ENCODE measurements at places on chromosomes 5 and 9.

DNA sequence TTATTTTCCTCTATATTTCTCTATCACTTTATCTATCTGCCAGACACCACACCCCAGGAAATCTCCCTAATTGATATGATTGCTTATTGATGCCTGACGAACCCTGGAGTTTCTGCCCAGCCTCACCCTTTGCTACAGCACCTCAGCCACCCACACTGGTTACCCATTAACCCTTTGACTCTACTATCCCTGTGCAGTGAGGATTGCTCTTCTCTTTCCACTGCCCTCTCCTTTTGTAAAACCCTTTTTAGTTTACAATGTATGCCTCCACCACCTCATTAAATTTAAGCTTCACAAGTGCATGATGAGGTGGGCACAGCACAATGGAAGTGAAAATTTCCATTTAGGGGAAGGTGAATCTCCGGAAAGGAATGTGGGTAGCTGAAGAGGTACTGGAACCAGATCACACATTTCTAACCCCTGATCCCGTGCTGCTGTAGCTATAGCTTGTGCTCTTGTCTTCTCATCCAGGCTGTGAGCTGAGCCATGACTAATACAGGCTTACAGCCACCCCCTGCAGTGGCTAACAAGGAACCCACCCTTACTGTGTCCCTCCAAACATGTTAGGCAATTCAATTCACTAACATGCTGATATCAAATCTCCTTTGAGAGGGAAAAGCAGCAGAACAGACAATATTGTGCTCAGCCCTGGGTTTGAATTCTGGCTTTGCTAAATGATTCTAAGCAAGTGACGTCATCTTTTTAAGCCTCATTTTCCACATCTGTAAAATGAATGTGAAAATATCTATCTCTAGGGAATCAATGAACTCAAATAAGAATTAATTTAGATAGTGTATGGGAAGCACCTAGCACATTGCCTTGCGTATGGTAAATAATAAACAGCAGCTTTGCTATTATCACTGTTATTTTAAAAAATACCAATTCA, 186.9 kb upstream of the TRIM32 start:
- peak; percentile 86 for DNase-seq

GRCh38 chr5:13536933-13537332, 407.6 kb downstream of the DNAH5 start:
- DNase-seq: peak; percentile 6

DNA sequence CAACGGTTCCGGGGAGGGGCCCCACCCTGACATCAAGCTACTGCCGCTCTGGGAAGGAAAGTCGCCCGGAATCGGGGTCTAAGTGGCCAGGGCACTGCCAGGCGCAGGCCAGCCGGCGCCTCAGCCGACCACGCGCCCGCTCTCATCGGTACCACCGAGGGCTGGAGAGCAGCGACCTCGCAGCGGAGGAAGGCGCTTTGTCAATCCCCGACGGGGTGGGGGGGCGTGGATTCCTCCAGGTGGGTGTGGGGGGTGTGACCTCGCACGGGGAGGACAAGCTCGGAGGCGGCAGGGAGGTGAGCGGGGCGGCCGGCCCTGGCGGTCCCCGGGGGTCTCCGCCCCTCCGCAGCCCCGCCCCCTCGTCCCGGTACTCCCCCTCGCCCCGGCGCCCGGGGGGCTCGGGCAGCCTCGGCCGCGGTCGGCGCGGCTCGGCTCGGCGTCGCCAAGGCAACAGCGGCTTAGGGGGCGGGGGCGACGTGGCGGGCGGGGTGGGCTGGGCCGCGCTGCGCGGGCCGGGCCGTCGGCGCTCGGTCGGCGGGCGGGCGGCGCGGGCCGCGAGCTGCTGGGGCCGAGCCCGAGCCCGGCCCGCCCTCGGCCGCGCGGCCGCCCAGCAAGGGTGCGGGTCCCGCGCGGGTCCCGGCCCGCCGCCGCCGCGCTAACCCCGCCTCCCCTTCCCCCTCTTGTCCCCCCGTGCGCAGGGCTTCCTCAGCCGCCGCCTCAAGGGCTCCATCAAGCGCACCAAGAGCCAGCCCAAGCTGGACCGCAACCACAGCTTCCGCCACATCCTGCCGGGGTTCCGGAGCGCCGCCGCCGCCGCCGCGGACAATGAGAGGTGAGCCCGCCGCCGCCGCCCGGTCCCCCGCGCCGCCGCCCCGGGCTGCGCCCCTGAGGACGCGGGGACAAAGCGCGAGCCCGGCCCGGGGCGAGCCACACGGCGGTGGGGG, 47.5 kb downstream of the DAB2IP start:
- peak; percentile 64 for DNase-seq

- no peak for DNase-seq
Observed at GRCh38 chr5:10700516-10700915, 60.5 kb downstream of the DAP start.

DNA sequence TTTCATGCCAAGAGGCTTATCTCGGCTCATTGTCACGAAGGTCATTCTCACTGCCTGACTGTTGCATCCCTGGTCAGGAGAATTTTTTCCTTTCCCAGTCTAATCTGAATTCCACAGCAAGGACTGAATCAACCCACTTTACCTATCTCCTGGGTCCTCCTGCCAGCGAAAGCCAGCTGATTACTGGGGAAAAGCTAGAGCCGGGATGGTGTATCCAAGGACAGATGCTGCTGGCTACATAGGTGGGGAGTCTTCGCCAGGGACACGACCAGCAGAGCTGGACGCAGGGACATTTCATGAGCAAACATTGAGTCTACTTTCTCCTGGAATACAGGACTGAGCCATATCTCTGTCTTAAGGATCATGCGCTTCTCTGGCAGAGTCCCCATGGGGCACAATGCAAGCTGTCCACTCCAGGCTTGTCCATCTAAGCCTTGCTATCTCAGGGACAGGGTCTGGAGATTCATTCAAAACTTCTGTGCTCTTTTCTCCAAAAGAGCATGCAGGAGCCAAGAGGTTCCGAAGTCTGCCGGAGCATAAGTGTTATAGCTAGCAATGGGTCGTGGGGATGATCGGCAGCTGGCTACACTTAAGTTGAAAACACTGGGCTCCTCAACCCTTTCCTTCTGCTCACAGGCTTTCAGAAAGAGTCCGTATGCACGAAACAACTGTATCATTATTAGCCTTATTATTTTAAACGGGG, 6.5 kb upstream of the HAND1 start:
- no peak for DNase-seq

DNA sequence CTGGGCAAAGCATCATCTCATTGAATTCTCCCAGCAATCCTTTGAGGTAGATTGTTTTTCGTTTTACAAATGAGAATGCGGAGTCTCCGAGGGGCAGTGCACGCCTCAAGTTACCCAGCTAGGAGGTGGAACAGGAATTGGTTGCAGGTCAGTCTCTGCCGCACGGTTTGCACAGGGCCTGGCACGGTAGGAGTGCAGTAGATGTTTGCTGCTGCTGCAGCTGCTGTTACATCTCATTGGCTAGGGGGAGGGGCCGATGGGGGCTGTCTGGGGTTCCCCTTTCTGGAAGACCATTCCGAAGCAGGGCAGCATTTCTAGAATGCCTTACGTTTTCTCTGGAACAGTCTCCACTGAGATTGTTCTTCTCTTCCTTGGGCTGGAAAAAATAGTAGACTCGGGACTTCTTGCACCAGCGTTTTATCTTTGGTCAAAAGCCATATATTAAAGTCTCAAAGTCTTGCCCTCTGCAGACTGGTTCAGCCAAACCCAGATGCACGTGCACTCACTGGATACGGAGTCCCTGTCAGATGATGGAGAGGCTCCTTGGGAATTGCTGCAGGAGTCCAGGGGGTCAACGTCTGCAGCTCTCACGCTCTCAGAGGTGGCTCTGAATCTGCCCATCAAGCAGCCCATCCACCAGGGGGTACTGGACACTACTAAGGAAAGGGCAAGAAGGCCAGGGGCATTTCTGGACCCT, 1.2 kb downstream of the USP20 start:
- no peak for DNase-seq

- no peak for DNase-seq
Observed at GRCh38 chr9:94758880-94759279, 32.4 kb downstream of the AOPEP start.

DNA sequence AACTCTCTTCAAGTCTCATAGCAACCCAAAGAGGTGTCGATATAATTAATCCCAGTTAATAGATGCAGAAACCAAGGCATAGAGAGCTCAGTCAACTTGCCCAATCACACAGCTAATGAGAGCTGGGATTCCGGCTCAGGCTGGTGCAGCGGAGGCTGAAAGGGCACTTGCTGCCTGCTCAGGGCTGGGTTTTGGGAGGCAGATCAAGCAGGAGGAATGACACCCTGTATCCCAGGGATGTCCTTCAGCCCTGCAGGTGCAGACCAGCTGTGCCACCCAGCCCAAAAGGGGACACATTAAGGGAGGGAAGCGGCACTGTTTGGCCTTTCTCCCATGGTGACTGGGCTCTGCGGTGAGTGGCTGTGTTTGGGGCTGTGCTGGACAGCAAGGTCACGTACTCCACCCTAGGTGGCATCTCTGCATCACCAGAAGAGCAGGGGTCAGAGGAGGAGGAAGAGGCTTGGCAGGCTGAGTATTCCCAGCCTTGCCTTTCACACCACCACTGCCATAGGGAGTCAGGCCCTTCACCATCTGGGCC, 124.1 kb downstream of the MVB12B start:
- DNase-seq: no peak

DNA sequence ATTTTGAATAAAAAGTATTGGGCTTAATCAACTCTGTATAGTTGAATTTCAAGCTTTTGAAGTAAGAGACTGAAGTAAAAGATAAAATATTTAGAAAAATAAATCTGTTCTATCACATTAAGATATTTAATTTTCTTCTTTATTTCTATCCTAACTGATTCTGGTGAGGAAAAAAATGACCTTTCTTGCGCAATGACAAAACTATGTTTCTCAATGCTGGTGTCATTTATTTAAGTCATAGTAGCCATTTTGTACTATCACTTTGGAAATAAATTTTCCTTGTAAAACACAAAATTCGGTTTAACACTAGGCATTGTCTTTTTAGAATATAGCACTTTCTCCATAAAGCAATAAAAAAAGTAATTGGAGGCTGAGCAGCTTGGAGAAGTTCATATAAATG, 728.0 kb downstream of the CDH9 start:
- no peak for DNase-seq

GRCh38 chr5:37501152-37501551, 122.0 kb downstream of the WDR70 start:
- DNase-seq: peak; percentile 13

DNA sequence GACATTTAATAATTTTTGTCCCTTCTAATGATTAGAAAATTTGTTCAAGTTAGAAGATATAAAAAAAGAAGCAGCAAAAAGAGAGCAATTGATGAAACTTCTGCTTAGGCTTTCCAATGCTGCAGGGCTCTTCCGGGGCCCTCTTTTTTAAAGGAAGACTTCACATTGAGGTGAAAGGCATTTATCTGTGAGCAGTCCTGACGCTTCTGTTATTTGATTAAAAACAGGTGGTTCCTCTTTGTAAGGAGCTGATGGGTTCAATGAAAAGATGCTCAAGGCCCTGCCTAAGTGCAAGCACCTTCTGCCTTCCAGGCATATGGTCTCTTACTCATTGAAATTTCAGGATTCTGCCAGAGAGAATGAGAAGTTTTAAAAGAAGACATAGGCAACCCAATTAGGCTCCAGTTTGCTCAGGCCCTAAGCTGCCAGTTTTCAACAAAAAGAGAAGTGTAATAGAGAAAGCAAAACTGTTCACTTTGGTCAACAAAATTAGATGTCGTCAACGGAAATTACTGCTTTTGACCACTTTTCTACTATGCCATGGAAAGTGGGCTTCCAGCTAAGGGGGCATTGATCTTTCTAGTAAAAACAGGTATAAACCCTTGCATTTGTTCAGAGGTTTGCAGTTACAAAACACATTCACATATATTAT, 100.2 kb downstream of the INSYN2B start:
- DNase-seq: no peak

- no peak for DNase-seq
Observed at GRCh38 chr5:163727028-163727427, 221.6 kb downstream of the MAT2B start.

DNA sequence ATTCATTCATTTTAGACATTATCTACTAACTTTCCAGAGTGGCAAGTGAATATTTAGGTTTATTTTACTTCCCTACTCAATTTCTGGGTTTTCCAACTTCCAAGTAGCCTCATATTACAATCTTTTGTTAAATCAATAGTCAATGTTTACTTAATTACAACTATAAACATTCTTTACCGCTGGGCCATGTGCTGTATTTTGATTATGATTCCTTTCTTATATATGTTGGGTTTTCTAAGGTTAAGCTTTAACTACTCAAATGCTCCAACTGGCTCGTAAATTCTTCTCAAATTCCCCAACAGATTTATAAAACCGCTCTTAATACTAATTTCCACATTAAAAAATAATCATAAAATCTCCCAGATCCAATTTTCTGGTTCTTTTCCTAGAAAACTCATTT, 110.1 kb upstream of the ABCA1 start:
- no peak for DNase-seq

DNA sequence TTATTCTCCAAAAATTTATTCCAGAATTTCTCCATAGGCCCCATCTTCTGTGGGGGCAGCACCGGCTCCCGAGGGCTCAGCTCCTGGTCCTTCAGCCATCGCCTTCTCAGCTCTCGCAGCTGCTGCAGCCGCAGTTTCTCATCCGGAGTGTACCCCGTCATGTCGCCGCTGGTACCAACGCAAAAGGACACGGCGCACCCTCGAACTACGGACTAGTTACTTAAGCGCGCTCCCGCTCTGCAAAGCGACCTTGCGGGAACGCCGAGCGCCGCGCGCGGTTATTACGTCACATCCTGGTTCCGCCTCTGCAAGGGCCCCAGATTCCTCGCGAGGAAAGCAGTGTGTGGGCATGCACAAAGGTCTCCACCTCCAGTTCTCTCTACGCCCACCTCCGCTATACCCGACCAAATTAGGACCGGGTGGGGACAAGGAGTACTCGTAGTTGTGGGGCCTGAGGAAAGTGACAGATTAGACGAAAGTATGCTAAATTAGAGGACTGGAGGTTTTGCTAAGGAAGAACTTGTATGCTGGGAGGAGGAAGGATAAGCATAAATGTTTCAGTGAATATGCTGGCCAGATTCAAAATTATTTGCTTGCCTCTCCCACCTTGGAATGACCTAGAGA, at the start of gene NDUFB6:
Gene NDUFB6 (minus strand): TSS at position 260 of the 624 bp plus-strand sequence. CDS start 99 bp downstream, at position 161.
- DNase-seq: peak; percentile 91

GRCh38 chr9:121858788-121859187, 207.4 kb downstream of the DAB2IP start:
- no peak for DNase-seq

Measured in fibroblast of skin of right quadriceps (primary cell).